ENCODE measurements at places on chromosomes 6 and 20. TPM values are rescaled to one million over a fixed set of nuclear protein-coding genes. Genes with fewer than 3 reads are reported as not detected.

The FAM83C gene
- total RNA-seq = not detected

The RUNX2 gene
- 37.7 TPM for total RNA-seq

The MATN4 gene
- total RNA-seq = not detected

The ANKRD66 gene
- total RNA-seq = not detected

The LY6G6D gene
- total RNA-seq = not detected

The MARCKS gene
- total RNA-seq = 52.2 TPM

The PROKR2 gene
- not detected for total RNA-seq

The ZNF334 gene
- 0.14 TPM for total RNA-seq

The TMEM200A gene
- 1.2 TPM for total RNA-seq

The FOXA2 gene
- total RNA-seq = 1.6 TPM

GRCh38 chr6:130922922-130923321 lies 95.7 kb downstream of the SMLR1 start:
- no peak for DNase-seq

- peak; percentile 42 for DNase-seq
These were observed 392.4 kb upstream of the HS3ST5 start for GRCh38 chr6:114735025-114735735.

- DNase-seq = no peak
These were observed 107.7 kb upstream of the PHACTR1 start for GRCh38 chr6:12608874-12609273.

- no peak for DNase-seq
These were observed 25.1 kb downstream of the GPR63 start for GRCh38 chr6:96812077-96812703.

DNA sequence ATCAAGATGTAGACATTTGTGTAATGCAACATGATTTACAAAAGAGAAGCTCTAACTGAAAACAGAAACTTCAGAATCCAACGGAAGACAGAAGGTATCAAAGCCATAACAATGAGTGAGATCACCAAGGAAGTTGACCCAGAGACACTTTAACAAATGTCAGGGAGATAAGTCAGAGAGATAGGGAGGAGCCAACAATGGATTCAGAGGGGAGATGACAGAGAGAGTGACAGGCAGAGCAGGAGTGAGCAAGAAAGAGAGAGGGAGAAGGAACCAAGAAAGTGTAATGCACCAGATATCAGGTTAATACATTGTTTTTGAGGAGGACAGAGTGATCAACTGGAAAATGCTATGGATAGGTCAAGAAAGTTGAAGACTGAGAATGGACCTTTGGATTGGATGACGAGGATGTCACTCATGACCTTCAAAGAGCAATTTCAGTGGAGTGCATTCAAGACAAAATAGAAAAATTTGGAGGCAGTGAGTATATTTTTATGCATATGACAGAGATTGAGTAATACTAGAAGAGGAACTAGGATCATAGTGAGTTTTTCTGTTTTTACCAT lies 86.6 kb downstream of the TRDN start:
- no peak for DNase-seq

DNA sequence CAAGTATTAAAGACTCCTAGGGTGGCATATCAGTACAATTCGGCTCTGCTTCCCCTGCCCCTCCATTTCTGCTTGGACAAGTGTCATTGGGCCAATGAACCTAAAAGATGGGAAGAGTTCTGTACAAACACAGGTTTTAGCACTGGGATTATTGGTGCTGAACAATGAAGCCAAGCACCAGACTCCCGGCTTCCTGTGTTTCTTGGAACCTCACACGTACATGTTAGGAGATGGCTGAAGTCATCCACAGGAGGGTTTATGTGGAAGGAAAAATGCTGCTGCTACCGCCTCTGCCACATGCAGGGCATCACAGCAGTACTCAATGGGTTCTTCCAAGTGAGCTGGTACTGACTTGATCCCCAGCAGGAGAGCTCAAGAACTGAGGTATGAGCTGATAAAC lies 49.7 kb downstream of the TNFRSF21 start:
- no peak for DNase-seq

GRCh38 chr6:12233693-12234571 lies 56.2 kb upstream of the EDN1 start:
- DNase-seq = peak; percentile 79

- DNase-seq = no peak
These were observed 11.1 kb upstream of the PM20D2 start for GRCh38 chr6:89134723-89135122.

- no peak for DNase-seq
These were observed 13.8 kb downstream of the RNF144B start for GRCh38 chr6:18400831-18401446.

GRCh38 chr6:145555084-145555483 lies 180.2 kb downstream of the EPM2A start:
- no peak for DNase-seq

- no peak for DNase-seq
These were observed 192.0 kb upstream of the HS3ST5 start for GRCh38 chr6:114534813-114535212.

- DNase-seq = no peak
These were observed 23.5 kb upstream of the NPBWR2 start for GRCh38 chr20:64130876-64131275.

GRCh38 chr6:467111-467510 lies 75.6 kb downstream of the IRF4 start:
- DNase-seq = no peak

GRCh38 chr6:135251498-135252441 lies 70.7 kb downstream of the MYB start:
- DNase-seq = no peak

DNA sequence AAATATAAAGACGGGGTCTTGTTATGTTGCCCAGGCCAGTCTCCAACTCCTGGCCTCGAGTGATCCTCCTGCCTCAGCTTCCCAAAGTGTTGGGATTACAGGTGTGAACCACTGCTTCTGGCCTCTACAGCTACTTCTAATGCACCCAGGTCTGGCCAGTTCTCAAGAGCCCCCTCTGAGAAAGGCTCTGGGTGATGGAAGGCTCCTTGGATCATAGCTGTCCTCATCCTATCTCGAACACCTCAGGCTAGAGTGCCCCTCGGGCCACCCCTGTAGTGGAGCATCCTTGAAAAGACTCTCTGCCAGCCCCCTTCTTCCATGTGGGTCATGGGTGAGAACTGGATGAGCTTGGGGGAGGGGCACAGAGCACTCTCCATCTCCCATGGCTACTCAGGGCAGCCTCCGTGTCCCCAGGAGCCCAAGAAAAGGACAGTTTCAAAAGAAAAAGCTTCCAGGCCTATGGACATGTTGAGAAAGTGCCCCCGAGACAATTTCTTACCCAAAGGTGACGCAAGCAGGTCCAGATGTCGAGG lies 714 bp upstream of the MYLK2 start:
- DNase-seq = no peak

GRCh38 chr20:62449951-62450691 lies 22.8 kb upstream of the RBBP8NL start:
- no peak for DNase-seq

GRCh38 chr6:71602385-71603007 lies 283.9 kb upstream of the RIMS1 start:
- DNase-seq = no peak

- no peak for DNase-seq
These were observed 432.2 kb downstream of the HTR1B start for GRCh38 chr6:77030929-77031674.

DNA sequence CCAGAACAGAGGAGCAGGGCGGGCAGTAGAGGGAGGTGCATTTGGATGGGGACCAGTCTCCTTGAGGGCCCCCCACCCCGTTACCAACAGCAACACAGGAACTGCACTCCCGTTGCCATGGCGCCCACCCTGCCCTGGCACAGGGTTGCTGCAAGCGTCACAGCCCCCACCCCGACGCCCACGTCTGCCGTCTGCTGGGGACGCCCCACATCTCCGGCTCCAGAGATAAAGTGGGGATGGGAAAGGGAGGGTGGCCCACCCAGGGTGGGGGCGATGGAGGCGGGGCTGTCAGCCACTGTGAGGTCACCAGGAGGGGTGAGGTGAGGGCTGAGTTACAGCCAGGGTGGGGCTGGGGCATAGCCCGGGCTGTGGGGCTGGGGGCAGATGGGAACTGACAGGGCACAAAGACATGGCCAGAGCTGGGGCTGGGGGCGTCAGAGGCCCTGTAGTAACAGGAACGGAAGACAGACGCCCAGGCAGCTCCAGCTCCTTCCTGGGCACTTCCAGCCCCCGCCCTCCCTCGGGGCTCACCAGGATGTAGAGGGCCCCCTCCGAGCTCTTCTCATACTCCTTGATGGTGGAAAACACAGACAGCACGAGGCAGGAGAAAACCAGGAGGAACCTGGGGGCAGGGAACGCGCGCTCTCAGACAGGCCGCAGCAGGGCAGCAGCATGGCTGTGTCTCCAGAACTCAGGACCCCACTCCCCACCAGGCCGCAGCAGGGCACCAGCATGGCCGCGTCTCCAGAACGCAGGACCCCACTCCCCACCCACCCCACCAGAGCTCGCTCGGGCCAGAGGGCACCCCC lies 26.0 kb downstream of the KCNQ2 start:
- DNase-seq = no peak

DNA sequence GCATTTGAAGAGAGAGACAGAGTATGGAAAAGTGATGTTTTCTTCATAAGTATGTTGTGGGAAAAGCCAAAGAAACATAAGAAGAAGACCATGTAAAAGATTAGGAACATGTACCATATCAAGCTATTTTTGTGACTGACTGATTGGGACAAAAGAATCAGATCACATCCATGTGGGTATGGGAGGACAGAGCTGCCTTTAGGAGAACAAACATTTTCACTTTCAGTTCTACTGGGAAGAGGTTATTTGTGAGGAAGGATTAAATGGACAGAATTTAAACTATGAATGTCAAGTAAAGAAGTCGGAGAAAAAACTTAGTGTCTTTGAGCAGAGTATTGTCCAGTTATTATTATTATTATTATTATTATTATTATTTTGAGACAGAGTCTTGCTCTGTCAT lies 124.4 kb upstream of the HCRTR2 start:
- no peak for DNase-seq

DNA sequence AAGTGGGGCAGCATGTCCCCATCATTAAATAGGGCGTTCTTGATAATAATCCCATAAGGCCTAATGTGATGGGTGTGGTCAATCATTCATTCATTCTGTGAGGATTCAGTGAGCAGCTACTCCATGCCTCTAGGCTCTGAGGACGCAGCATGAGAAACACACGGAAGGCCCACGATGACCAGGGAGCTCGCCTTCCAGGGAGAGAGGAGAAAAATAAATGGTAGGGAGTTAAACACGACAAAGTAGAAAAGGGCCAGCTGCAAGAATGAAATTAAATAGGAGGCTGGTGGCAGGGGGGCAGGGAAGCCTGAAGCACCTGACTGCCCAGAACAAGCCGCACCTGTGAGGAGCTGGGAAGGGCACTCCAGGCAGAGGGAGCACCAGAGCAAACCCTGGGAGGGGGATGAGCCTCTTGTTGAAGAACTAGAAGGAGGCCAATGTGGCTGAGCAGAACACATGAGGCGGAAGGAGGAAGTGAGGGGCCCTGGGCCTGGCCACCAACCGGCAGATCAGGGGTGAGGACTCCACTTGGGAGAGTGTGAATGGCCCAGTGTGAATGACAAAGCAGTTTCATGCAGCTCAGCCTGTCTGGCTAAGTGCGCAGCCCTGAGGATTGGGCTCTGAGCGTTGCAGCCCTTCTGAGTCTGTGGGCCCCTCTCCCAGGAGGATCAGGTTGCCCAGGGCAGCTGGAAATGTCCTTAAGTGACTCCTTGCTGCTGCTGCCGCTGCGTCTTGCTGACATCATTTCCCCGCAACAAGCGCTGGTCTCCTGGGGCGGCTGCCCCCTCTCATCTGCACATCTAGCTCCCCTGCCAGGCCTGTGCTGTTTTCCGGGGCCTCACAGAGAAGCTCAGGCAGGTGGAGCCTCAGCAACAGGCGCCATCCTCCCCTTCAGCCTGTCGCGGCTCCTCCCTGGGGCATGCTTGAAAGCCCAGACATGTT lies 99.9 kb downstream of the CDH26 start:
- peak; percentile 69 for DNase-seq

DNA sequence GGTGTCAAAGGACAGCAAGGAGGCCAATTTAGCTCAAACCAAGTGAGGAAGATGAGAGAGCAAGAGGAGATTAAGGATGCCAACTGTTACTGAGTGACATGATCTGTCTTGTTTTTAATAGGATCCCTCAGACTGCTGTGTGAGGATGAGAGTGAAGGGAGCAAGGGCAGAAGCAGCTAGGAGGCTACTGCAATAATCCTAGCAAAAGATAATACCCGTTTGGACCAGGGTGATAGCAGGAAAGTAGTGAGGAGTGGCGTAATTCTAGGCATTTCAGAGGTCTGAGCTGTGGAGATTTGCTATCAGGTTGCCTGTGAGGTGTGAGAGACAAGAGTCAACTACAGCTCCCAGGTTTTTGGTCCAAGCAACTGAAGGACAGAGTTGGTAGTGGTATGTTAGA lies 14.7 kb downstream of the UBE2V1 start:
- DNase-seq = no peak

GRCh38 chr6:63352544-63353285 lies 32.9 kb upstream of the LGSN start:
- peak; percentile 55 for DNase-seq

GRCh38 chr6:44641344-44642031 lies 254.0 kb downstream of the CDC5L start:
- DNase-seq = no peak

DNA sequence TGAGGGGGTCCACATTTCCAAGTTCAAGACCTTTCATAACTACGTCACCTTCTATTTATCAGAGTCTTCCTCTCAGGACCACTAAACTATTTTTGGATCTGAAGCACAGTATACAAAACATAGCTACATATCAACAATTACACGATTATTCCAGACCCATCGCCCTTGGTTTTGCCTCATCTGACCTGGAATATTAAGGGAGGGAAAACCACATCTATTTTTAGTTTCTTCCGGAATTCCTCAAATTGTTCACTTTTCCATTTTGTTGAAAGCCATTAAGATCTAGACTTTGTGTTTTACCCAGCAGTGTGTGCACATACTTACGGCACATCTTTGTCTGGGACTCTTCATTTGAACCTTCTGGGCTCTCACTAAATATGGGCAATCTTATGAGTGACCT lies 12.0 kb upstream of the ADGRF5 start:
- no peak for DNase-seq

GRCh38 chr6:34383656-34384320 lies 8.7 kb downstream of the NUDT3 start:
- no peak for DNase-seq

- DNase-seq = no peak
These were observed 49.6 kb downstream of the DCBLD1 start for GRCh38 chr6:117531809-117532725.

DNA sequence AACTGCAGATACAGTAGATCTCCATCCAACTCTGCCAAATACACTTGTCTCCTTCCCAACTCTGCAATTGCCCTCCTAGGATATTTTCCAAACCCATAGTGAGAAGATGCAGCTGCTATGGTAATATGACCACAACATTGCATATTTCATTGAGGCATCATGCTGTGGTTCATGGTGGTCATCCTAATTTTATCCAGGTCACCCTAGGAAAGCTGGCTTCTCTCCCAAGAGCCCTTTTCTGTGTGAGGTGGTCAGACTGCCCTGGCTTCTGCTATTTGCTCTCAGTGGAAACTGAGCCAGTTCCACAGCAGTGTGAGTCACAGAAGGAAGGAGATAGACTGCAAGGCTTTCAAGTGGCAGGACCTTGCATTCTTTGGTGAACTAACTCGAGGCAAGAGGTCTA lies 5.5 kb downstream of the OGFRL1 start:
- DNase-seq = no peak
